ENCODE measurements at places on chromosomes 4 and X. TPM values are rescaled to one million over a fixed set of nuclear protein-coding genes. Genes with fewer than 3 reads are reported as not detected.

The GPR82 gene
- polyA plus RNA-seq = 0.12 TPM

The SLC34A2 gene
- 3.9 TPM for polyA plus RNA-seq

The VCX3A gene
- 0.30 TPM for polyA plus RNA-seq

The EDA2R gene
- polyA plus RNA-seq = 0.46 TPM

The CHST7 gene
- polyA plus RNA-seq = 1.5 TPM

The SPANXN4 gene
- polyA plus RNA-seq = not detected

The TXLNG gene
- polyA plus RNA-seq = 5.2 TPM

The CYBB gene
- 0.80 TPM for polyA plus RNA-seq

The KLHL2 gene
- polyA plus RNA-seq = 10.8 TPM

The GAGE12F gene
- not detected for polyA plus RNA-seq

The GSX2 gene
- not detected for polyA plus RNA-seq

The TMEM128 gene
- polyA plus RNA-seq = 8.7 TPM

The MRFAP1L1 gene
- 23.5 TPM for polyA plus RNA-seq

The FAAH2 gene
- polyA plus RNA-seq = 17.8 TPM

The WDFY3 gene
- polyA plus RNA-seq = 5.3 TPM

The NAA10 gene
- polyA plus RNA-seq = 115 TPM

The SHISA3 gene
- polyA plus RNA-seq = 0.07 TPM

The FMR1NB gene
- 0.19 TPM for polyA plus RNA-seq

The PABPC5 gene
- polyA plus RNA-seq = 0.19 TPM

The DCX gene
- 0.04 TPM for polyA plus RNA-seq

The ATP2B3 gene
- 0.04 TPM for polyA plus RNA-seq

The CXCL8 gene
- 13.6 TPM for polyA plus RNA-seq

The LARP1B gene
- 19.2 TPM for polyA plus RNA-seq

The ENPP6 gene
- polyA plus RNA-seq = 0.34 TPM

The HAND2 gene
- polyA plus RNA-seq = 3.8 TPM

The SLIT2 gene
- polyA plus RNA-seq = 0.68 TPM

The FGG gene
- polyA plus RNA-seq = 4.0 TPM

The ANXA5 gene
- 210 TPM for polyA plus RNA-seq
